Stimulated activated CD4-positive, alpha-beta T cell treated with anti-CD3 and anti-CD28 coated beads, TNF-alpha, amount 100 ng/mL, for 48 hours (primary cell): ENCODE measurements at places on chromosomes 3 and 15.

GRCh38 chr3:123169492-123169929 is 32.2 kb upstream of the SEC22A start:
- no peak for DNase-seq

DNA sequence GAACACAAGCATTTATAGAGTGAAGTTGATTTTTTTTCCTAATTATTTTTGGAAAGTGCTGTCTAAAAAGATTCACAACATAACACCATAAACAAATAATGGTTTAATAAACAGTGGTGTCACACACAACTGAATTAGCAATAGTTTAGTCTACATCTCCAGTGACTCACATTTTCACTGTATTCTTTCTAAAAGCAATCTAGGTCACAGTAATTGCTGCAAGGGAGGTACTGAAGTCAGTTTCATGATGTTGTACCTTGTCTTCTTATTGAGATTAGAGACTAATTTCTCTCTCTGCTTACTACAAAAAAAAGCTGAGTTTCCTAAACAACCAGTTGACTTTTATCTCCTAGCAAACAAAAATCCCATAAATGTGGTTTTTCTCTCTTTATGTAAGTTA is 29.6 kb downstream of the PLSCR4 start:
- DNase-seq: no peak

DNA sequence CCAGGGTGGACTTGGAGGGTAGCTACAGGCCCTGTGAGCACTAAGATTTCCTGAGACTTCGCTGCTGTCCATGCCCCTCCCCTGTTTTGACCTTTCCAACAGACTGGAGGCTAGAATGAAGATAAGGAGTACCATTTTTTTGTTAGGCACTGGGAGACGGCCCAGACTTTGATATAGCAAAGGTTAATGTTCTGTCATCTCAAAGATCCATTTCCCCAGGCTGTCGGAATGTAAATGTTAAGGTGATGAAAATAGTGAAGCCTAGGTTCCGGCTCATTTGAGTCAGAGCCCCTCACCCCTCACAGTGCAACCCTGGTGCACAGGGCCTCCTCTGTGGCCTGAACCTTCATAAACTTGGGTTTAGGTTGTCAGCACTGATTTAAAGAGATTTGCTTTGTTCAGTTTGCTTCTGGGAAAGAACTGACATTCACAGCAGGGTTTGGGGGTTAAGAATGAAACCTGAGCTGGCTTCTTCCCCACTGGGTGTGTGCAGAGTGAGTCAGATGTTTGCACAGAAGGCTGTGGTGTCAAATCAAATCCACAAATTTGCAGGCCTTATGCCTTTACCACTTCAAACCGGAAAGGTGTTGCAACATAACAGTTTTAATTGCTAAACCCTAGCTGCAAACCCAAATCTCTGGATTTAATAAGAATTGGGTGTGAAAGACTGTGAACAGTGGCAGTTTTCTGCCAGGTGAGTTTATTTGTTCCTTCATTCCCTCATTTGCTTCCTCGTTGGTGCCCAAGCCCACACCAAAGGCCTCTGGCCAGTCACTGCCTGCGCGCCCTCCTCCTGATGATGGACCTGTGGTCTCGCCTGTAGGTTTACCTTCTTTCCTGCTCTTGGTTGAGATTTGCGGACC is 20.6 kb upstream of the KCTD6 start:
- peak; percentile 16 for DNase-seq

GRCh38 chr15:39359771-39360170 is 221.1 kb upstream of the THBS1 start:
- no peak for DNase-seq

DNA sequence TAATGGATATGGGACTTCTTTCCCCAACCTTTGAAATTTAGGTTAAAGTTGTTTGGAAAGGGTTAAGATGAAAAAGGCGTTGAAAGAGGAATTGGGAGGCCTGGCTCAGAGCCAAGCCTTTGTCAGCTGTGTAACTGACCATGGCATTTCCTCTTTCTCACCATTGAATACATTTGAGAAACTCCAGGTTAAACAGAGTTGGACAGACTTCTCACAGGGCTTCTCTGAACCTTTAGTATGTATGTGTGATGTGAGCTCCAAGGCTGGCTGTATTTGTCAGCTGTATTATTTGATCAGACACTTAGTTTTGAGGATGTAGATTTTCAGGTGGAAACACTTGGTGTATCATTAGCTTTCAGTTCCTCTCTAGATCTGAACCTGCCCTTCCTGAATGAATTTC is 136.4 kb upstream of the GOLGA6L4 start:
- DNase-seq: no peak

DNA sequence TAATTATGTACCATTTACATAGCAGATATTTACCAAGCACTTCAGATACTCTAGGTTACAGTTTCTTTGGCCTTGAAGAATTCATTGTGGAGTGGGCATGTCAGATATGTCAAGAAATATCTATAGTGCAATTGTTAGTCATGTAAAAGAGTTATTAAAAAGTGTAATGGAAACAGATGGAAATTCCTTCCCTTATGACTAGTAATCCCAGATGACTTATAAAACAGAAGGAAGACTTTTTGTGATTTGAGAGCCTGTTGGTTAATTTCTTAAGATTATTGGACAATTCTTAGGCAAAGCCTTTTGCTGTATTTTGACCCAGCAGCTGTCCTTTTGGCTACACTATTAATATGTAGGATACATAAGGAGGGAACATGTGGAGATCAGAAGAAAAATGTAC is 708.9 kb upstream of the NECTIN3 start:
- DNase-seq: no peak

GRCh38 chr3:17747174-17747889 is 4.9 kb upstream of the TBC1D5 start:
- DNase-seq: no peak

DNA sequence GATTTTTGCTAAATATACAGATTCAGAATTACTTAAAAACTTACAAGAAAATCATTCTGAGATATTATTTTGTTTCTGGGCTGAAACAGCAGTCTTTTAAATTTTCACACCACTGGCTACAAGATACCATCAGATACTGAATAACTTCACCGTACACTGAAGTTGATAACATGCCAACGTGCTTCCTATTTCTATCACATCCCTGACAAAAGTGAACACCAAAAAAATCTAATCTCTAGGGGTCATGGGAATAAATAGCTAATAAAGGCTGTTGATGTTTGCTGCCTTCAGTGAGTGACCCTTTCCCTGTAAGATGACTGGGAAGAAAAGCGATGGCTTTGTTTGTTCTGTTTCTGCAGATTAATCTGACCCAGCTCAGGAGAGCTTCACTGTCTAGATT is 120.5 kb downstream of the DUT start:
- no peak for DNase-seq

GRCh38 chr15:99279290-99279689 is 28.0 kb downstream of the LRRC28 start:
- DNase-seq: no peak

- DNase-seq: no peak
These were observed 117.8 kb downstream of the OXNAD1 start for GRCh38 chr3:16382845-16383244.

DNA sequence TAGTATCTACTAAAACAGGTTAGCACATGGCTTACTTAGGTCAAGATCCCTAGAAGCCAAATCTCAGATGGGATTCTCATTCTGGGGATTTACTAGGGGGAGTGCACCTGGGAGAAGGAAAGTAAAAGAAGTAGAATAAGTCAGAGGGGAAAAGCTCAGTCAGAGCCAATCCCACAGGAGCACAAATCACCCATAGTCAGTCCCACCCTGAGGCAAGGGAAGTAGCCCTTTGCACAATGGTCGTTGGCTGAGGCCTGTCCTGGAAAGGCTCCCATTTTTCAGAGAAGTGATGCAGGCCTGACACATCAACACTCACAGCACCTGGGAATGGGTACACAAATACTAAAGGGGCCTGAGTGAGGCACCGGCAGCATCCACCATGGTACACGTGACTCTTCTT is 39.8 kb downstream of the SST start:
- DNase-seq: no peak

DNA sequence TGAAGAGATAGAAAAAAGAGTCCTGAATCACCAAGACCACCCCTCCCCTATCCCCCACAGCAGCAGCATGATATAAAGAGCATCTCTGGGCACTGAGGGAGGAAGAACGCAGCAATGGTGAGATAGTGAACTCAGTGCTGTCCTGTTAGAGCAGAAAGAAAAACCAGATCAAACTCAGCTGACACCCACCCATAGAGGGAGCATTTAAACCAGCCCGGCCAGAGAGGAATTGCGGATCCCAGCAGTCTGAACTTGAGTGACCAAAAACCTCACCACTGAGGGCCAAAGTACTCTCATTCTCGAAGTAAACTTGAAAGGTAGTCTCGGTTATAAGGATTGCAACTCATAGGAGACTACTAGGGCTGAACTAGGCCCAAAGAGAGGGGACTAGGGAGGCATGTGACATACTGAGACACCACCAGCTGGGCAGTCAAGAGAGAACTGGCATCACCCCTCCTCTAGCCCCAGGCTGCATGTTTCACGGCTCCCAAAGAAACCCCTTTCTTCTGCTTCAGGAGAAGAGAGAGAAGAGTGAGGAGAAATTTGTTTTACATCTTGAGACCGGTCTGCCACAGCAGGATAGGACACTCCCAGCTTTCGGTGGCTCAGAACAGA is 39.2 kb upstream of the TGFBR2 start:
- no peak for DNase-seq

GRCh38 chr15:31101262-31102038 is at the start of gene TRPM1:
Gene TRPM1 (minus strand): TSS chr15:31101725. CDS start chr15:31081355, 20,370 bp downstream.
- DNase-seq: no peak

DNA sequence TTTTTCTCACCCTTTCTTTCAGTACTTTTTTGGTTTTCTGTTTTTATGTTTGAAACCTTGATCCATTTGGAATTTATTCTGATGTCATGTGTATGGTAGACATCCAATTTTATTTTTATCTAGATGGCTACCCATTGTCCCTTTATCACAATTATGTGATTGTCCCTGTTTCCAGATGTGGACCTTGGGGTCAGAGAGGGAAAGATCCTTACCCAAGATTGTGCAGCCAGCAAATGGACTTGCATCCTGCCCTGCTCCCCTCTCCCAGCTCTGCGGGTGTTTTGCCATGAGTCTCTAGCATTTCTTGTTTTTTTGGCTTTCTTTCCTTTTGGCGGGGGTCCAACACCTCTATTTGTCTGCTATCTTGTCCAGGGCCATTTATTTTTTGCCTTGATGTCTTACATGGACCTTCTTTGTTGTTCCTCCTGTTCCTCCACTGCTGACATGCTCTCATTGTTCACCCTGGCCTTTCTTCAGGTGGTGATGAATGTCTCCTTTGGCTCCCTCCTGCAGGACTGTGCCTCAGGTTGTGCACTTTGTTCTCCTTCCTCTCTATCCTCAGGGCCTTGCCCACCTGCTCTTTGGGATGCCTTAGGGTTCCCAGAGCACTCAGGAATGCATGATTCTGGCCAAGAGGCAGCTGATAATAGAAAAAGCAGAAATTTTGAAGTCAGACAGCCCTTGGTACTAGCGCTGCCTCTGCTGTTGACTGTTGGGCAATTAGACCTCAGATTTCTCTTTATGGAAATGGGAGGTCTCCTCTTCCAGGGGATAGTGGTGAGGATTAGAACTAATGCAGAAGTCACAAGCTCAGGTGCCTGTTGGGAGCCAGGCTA is 84.3 kb downstream of the EEFSEC start:
- no peak for DNase-seq

DNA sequence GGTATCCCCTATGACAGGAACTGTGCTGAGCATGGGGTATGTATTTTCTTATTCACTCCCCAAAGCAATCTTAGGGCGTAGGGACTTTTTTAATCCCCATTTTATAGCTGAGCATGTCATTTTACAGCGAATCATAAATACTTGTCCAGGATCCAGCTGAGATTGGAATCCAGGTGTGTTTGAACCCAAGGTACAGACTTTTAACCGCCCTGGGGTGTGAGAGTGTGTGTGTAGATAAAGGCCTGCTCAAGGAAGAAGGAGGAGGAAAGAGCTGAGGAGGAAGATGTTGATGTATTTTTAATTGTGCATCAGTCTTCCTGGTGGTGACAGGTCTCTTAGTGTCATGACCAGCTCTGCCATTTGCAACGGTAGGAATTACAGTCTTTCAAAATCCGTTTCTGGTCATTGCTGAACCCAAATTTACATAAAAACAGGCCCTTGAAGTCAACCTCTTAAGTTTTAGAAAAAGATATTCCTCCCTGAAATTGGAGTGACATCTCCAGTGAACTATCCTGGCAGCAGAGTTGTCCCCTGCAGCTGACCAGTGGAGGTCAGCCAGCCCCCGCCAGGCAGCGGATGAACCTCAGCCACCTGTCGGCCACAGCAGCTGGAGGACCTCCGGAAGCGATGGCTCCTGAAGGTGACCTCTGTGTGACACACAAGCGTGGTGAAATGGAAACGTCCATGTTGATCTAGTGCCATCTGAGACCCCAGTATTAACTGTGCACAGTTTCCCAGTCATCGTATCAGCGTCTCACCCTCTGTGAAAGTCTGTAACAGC is 92.8 kb upstream of the MITF start:
- DNase-seq: no peak

DNA sequence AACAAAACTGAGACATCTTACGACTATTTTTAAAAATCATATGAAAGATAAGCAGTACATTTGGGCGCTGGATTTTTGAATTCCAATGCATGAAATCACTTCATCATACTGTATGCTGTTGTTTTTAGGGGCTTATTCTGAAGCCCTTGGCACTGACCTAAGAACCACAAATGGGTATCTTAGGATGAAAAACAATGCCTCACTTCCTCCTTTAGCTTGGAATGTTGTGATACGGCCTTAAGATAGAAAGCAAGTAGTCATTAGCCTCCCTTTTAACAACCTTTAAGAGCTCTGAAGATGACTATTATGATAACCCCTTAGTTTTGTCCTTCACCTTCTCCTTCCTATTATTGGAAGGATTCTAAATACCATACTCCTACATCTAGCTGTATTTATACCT is 289.8 kb downstream of the ARPP21 start:
- DNase-seq: no peak

GRCh38 chr15:60761505-60761845 is 282.5 kb upstream of the ICE2 start:
- no peak for DNase-seq

DNA sequence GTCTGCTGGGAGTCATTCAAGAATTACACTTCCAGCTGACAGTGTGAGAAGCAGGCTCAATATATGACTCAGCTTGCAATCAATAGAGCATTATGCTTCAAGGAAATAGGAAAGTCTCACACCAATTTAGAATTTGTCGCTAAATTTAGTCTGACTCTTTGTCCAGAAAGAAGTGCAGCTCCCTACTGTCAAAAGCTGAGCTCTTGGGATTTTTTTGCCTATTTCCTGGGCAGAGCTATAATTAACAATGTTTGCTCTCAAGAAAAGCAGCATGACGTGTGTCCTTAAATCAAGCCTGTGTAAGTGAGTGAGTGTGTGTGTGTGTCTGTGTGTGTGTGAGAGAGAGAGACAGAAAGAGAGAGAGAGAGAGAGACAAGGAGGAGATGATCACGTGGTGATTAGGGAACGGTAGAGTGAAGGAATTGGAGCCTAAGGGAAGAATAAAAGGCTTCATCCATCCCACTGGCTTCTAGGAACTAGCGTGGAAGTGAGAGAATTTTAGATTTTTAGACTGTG is 16.4 kb upstream of the SLC35G2 start:
- no peak for DNase-seq

DNA sequence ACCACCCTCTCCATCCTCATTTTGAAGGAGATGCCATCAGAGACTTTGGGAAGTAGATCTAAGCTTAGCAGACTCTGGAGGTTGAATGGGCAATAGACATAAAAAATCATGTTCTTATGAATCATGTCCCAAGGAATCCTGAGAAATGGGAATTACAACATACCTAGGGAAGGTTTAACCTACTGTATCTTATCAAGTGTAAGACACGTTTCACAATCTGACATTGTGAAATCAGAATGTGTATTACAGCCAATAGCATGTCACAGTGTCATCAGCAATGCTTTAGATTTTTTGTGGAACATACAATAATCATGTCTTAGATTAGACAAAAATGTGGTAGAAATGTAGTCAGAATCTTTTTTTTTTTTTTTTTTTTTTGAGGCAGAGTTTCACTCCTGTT is 332.4 kb upstream of the TLE3 start:
- no peak for DNase-seq
